ENCODE measurements at places on chromosomes 1 and 21.

DNA sequence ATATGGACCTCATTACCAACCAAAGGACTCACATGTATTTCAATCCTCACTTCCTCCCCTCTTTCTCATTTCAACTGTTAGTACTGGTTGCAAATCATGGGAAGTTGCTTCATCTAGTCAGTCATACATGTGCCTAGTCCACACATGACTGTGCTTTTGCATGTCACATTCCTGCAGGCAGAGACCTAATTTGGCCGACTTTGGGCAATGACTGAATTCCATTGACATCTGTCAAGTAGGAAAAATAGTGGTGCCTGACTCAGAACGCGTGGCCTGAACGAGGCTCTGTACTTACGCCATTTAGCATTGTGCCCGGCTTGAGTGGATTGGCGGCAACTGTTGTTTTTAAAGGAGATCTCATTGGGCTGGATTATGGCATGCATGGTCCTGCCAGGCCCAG lies 18.0 kb downstream of the PTPRU start:
- DNase-seq, result no peak

DNA sequence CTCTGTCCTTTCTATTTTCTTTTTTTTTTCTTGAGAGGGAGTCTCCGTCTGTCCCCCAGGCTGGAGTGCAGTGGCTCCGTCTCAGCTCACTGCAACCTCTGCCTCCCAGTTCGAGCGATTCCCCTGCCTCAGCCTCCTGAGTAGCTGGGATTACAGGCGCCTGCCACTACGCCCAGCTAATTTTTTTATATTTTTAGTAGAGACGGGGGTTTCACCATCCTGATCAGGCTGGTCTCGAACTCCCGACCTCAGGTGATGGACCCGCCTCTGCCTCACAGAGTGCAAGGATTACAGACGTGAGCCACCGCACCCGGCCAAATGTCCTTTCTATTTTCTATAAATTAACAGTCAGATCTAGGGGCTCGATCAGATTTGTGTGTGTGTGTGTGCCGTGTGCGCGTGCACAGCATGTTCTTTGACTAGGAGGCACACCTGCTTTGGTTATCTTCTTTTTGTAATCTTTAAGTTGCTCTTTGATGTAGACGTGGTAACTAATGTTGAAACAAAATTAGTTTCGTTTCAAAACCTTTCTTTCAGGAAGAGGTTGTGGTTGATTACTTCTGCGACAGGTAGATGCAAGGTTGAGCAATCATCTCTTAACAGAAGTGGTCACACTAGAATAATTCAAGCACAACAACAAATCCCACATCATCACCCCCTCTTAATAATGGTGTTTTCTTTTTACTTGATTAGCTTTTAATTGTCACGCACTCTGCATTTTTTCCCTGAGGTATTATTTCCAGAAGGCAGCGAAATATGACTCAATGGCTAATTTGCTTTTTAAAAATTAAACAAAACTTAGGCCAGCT lies 779 bp upstream of the DEGS1 start:
- DNase-seq, result peak; percentile 47

- no peak for DNase-seq
Measured at GRCh38 chr1:5125208-5125607, 470.8 kb downstream of the AJAP1 start.

DNA sequence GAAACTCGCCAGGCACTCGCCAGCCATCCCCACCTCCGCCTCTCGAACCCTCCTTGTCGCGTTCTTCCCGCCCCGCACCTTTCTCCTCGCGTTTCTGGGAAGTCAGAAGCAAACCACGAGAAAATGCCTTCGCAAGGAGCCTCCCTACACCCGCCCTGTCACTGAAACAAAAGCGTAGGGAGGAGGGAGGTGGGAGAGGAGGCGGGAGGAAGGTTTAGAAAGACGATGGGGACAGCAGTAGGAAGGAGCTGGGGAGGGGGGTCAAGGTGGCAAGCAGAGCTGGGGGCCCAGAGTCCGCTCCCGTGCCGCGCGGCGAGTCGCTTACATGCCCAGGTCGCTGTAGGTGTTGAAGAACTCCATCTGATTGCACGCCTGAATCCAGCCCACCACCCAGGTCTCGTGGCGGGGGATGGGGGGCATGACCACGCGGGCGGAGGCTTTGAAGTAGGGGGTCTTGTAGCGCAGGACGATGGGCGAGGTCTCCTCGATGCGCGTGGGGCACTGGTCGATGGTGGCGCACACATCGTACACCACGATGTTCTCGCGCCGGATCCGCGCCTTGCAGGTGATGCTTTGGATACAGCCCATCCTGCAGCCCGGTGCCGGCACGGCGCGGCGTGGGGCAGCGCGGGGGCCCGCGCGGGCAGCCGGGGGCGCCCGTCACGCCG lies 1.0 kb downstream of the FAM78B start:
- DNase-seq, result no peak

GRCh38 chr1:5388622-5389021 lies 603.6 kb downstream of the NPHP4 start:
- DNase-seq, result no peak

DNA sequence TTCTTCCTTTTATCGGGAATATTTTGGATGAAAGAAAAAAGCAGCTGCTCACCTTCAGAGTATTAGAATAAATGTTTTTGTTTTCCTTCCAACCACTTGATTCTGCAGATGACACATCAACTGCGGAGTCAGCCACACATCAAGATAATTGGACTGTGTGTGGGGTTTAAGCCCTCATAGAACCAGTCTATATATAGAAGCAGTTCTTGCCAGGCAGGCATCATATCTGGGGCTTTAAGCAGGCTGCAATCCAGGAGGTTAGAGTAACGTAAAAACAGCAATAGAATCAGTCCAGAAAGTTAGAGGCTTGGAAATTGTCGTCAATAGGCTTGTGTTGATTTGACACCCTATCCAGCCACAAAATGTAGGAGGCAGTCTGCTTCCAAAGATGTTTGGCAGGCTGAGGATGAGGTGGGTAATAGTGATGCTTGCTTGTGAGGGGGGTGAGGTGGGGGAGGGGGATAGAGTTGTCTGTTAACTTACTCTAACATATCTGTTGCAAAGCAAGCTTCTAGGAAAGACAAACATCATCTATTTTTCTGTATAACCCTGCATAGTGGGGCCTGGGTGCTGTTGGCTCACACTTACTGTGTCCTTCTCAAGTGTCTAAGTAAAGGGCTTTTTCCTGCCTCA lies 64.8 kb downstream of the PEX14 start:
- DNase-seq, result no peak

- no peak for DNase-seq
Measured at GRCh38 chr1:54701066-54701465, 14.6 kb upstream of the TTC4 start.

DNA sequence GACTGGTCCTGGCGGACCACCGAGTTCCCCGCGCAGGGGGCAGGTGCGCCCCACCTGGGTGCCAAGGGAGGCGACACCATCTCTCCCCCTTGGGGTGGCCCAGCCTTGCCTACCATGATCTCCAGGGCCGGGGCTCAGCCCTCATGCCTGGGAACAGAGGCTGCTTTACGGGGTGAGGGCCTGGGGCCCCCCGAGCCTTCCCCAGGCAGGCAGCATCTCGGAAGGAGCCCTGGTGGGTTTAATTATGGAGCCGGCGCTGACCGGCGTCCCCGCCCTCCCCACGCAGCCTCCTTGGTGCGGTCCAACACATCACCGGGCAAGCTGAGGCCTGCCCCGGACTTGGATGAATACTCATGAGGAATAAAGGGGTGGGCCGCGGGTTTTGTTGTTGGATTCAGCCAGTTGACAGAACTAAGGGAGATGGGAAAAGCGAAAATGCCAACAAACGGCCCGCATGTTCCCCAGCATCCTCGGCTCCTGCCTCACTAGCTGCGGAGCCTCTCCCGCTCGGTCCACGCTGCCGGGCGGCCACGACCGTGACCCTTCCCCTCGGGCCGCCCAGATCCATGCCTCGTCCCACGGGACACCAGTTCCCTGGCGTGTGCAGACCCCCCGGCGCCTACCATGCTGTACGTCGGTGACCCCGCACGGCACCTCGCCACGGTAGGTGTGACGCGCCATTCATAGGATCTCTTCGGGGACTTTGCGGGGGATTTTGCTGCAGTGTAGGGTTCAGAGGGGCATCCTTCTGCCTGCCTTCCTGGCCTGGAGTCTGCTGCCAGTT lies 38.2 kb downstream of the TP73 start:
- DNase-seq, result no peak

GRCh38 chr1:59672851-59673572 lies 141.7 kb upstream of the HOOK1 start:
- DNase-seq, result no peak

- no peak for DNase-seq
Measured at GRCh38 chr21:35377505-35378090, 328.5 kb upstream of the RUNX1 start.

GRCh38 chr1:237834048-237834447 lies 56.7 kb downstream of the ZP4 start:
- DNase-seq, result no peak

DNA sequence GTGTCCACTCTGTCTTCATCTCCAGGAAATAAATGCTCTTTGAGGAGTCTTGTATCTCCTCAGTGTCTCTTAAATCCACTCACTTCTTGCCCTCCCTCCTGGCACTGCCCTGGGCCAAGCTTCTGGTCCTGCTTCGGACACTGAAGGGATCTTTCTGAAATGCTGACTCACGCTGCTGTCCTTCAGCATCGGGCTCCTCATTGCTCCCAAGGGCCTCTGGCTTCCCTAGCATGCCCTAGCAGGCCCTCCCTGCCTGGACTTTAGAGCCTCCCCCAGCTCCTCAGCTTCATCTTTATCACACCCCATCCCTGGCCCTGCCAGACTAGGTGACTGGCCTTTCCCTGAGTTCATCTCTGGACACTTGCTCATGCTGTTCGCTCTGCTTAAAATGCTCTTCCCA lies 96.6 kb downstream of the FOXD2 start:
- no peak for DNase-seq

GRCh38 chr1:78052685-78053405 lies 7.1 kb downstream of the GIPC2 start:
- DNase-seq, result no peak

DNA sequence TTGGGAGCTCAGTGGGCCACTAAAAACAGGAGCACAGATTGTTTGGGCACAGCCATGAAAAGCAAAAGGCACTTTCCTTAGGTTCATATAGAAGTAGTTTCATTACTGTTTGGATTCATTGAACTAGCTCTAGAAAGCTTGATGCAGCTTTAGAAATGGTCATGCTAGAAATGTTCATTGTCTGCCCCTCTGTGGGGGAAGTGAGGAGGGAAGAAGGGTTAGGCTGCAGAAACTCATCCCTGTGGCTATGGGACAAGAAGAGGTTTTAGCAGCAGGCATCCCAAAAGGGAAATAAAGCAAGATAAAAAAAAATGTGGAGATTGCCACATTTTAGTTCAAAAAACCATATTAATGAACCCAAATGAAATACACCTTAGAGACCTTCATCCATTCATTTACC lies 359.6 kb upstream of the PTBP2 start:
- no peak for DNase-seq

DNA sequence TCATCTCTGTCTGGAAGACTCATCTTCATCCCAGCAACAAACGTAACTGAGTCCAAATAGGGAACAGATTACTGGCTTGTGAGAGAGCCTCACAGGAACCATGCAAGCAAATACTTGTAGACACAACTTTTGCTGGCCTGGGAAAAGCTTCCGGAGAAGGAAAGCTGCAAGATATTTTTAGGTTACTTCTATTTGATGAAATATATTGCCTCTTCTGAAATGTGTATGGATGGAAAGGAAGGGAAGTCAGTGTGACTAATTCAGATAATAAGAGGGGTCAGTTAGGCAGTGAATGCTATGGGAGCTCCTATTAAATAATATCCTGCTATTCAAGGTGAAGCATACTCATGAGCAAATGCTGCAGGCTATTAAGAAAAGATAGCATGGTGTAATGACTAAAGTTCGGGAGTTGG lies 20.4 kb upstream of the FGGY start:
- no peak for DNase-seq

DNA sequence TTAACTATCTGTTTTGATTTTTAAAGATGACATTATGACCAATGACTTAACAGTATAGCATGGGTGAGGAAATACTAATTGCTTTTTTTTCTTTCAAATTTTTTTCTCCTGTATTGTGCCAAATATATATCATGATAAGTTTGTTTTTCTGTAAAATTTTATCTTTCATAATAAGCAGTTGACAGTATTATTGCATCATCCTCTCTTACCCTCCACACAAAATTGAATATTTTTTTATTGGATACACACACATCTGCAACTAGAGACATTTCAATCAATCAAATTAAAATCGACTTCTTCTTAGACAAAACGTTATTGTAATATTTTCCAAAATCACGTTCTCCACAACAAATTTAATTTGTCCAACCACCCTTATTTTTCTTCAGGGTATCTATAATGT lies 330.4 kb upstream of the BRINP3 start:
- DNase-seq, result no peak

GRCh38 chr1:194230351-194231144 lies 1044.1 kb upstream of the B3GALT2 start:
- no peak for DNase-seq

GRCh38 chr1:83998205-83998497 lies 781 bp downstream of the TTLL7 start:
- DNase-seq, result no peak

GRCh38 chr21:38668067-38668466 lies 137.7 kb upstream of the ETS2 start:
- DNase-seq, result no peak

DNA sequence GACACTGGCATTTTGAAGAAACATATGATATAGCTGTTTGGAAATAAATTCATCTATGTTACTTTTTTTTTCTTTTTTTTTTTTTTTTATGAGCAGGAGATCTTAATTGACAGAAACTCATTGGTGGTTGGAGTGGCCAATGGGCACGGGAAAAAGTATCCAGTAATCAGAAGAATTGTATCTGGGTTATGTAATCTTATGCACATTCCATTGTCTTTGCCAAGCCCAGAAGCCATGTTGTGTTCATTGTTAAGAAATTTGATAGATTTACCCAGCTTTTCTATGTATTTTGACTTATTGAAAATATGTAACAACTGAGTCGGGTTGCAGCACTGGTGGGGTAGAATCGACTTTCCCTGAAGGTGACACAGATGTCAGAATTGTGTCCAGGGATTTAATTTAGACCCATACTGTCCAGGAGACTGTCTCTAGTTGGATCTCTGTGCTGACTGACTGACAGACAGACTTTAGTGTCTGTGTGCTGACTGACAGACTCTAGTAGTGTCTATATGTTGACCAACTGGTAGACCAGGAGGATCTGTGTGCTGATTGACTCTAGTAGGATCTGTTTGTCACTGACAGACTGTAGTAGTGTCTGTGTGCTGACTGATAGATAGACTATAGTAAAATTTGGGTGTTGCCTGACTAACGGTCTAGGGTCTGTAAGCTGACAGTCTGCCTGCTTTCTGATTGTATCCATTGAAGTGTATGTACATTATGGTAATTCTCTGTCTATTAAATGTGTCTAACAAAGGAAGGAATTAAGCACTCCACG lies 12.3 kb upstream of the C4BPB start:
- DNase-seq, result no peak

- no peak for DNase-seq
Measured at GRCh38 chr1:7153464-7153863, 368.2 kb downstream of the CAMTA1 start.

GRCh38 chr1:113903501-113904292 lies 902 bp downstream of the AP4B1 start:
- DNase-seq, result no peak

- no peak for DNase-seq
Measured at GRCh38 chr1:38031513-38031866, 15.1 kb downstream of the POU3F1 start.

GRCh38 chr1:228487336-228488124 lies at the start of gene RNF187:
TSS of gene RNF187 (plus strand) at chr1:228487382.
- peak; percentile 70 for DNase-seq

GRCh38 chr1:27884006-27884954 lies 11.9 kb downstream of the THEMIS2 start:
- DNase-seq, result no peak

GRCh38 chr1:218643926-218644325 lies 298.8 kb downstream of the TGFB2 start:
- no peak for DNase-seq

Data from stimulated activated naive CD4-positive, alpha-beta T cell treated with Interleukin-2 at 50 U/mL for 16 hours (primary cell).